ENCODE measurements at places on chromosomes 7 and 10.

DNA sequence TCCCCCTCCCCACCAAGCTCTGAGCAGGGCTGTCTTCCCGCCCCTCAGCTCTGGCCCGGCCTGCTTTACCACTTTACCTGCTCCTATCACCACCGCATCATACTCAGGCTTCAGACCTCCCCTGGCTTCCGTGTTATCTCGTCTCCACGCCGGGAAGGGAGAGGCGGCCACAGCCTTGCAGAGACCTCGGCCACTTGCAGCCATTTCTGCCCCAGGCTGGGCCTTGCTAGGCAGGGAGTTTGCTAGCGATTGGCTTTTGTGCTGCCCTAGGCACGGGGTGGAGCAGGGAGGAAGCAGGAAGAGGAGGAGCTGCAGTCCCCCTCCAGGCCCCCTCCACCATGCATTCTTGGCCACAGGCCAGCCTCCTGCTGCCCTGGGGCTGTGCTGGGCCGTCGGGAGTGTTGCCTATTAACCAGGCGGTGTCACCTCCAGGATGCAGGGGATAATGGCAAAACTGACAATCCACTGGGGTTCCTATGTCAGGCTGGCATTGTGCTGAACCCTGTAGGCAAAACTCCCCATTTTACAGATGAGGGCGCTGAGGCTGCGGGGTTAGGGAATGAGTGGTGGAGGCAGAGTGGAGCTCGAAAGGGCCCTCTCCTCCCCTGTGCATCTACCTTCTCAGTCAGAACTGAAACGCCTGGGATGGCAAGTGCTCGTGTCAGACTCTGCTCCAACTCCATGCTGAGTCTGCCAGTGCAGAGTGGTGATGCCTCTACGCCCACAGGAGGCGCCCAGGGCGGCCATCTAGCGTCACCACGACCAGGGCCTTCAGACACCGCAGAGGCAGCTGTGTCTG is at the start of gene PYROXD2:
PYROXD2 (minus strand) TSS at position 251 of the 799 bp plus-strand sequence; CDS start at position 204, 47 bp downstream.
- peak; percentile 21 for DNase-seq

DNA sequence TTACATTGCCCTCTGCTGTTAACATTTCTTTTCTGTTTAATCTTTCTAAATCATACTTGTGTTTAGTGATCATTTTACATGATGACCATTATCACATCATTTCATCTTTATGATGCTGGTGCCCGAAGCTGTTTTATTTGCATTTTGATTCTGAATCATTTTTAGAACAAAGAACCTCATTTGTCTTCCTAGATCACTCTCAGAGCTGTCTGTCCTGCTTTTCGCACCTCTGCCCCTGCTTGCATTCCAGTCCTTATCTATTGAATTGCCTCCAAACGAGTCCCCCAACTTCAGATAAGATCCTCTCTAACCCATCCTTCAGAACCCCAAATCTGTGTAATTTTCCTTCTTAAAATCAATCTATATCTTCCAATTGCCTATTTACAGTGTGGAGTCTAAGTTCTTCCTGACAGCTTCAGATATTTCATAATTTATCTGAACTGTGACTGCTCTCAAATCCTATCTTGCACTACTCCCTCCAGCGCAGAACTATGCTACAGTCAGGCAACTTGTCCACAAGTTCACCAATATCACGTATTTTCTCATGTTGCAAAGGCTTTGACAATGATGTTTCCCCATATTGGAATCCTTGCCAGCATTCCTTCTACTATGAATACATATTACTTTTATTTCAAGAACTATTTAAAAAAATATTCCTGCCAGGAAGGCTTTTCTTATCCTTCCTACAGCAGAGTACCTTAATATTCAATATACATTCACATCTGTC is 346.5 kb upstream of the CACNA2D1 start:
- DNase-seq = no peak

- no peak for DNase-seq
Measured at GRCh38 chr7:104878577-104878976, 135.4 kb upstream of the KMT2E start.

GRCh38 chr7:37832194-37832593 is 16.2 kb upstream of the NME8 start:
- peak; percentile 85 for DNase-seq

DNA sequence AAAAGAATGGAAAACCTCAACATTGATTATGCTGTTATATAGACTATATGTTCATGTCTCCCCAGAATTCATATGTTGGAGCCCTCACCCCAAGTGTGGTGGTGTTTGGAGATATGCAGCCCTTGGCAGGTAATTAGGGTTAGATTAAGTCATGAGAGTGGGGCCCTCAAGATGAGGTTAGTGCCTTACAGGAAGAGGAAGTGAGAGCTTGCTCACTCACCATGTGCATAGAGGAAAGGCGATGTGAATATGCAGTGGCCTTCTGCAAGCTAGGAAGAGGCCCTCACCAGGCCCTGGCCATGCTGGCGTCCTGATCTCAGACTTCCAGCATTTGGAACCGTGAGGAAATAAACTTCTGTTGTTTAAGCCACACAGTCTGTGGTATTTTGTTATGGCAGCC is 14.8 kb downstream of the ZNF33A start:
- DNase-seq = no peak

DNA sequence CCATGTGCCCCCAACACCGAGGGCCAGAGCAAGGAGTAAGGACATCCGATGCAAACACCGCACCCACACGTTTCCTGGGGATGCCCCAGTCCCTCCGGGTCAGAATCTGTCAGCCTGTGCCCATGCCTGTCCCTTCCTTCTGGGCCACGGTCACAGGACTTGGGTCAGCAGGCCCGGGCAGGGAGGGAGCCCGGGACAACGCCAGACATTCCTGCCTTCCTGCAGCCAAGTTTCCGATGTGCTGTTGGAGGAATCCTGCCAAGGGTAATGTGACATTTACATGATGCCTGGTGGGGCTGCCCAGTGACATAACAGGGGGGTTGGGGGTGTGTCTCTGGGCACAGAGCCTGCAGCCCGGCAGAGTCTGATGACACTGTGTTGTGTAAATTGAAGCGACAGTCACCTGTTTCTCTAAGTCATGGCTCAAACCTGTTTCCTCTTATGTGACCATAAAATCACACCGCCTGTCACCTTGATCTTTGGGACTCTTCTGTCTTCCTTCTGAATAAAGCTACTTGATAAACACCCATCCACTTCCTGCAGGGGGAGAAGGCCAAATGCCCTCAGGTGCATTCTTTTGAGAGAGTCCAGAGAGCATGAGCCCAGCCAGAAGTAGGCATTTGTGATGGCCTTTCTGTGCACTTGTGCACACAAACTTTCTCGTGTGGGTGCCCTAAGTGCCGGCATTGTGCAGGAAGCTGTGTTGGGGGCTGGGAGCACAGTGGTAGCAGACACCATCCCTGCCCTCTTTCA is 175.3 kb upstream of the RHEB start:
- no peak for DNase-seq

DNA sequence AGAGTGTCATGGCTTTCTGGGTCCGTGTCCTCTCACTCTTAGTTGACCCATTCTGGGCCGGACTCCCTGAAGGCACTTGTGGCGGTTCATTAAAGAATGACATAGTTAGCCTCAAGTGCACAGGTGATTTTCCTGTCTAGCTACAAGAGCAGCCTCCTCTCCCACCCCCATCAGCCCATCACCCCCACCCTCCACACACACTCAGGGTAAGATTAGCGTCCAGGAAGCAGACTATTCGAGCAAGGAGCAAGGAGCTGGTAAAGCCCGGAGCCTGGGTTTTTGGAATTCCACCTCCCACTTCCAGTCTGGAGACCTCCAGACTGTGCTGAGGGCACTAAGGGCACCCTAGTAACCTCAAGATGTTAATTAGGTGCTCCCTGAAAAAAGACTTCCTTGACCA is 39.5 kb downstream of the TACR2 start:
- DNase-seq = no peak

DNA sequence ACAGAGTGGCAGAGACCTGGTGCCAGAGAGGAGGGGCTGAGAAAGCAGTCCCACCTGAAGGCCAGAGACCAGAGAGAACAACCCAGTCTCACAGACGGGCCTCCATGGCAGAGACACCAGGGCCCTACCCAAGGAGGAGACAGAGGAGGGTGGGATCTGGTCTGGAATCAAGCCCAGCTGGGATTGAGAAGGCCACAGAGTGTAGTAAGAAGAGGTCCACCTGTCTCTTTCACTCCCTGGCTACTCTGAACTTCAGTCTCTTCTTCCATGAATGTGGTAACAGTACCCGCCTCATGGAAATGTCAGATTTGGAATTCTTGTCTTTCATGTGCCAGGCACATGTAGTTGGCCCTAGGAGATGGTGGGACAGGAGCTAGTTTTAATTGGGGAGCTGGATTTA is 55.6 kb downstream of the CLIP2 start:
- DNase-seq = no peak

GRCh38 chr10:43197834-43198681 is 59.8 kb downstream of the CSGALNACT2 start:
- DNase-seq = no peak

DNA sequence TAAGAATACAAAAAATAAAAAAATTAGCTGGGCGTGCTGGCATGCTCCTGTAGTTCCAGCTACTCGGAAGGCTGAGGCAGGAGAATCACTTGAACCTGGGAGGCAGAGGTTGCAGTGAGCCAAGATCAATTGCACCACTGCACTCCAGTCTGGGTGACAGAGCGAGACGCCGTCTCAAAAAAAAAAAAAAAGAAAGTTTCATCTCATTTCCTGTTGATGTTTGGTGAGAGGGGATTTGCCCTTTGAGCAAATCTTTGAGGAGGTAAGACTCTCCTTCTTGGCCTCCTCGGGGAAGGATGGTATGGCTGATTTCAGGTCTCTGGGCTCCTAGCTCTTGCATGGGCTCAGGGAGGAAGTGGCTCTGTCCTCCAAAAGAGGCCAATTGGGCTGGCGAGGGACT is 3.6 kb upstream of the GRID2IP start:
- no peak for DNase-seq

- DNase-seq = no peak
Measured at GRCh38 chr7:39952374-39952773, 2.3 kb downstream of the CDK13 start.

Data from NCI-H524 (cell line).